Melanocyte of skin (primary cell): ENCODE measurements at places on chromosomes 4 and X. TPM values are rescaled to one million over a fixed set of nuclear protein-coding genes. Genes with fewer than 3 reads are reported as not detected.

The RHOXF1 gene
- total RNA-seq: not detected in 2 replicates

The SMIM14 gene
- total RNA-seq: 12.0 and 20.1 TPM in 2 replicates

The KIT gene
- total RNA-seq: 42.2 and 44.0 TPM in 2 replicates

The RIBC1 gene
- 0.15 and 0.33 TPM in 2 replicates for total RNA-seq

The ALPK1 gene
- 21.3 and 24.2 TPM in 2 replicates for total RNA-seq

The SPACA5 gene
- not detected in 2 replicates for total RNA-seq

The SLC9B2 gene
- 25.3 and 25.6 TPM in 2 replicates for total RNA-seq

The EMCN gene
- not detected in 2 replicates for total RNA-seq
